ENCODE measurements at places on chromosomes 3 and 15.

GRCh38 chr15:99895189-99895955, 162.1 kb upstream of the LYSMD4 start:
- DNase-seq, result no peak

DNA sequence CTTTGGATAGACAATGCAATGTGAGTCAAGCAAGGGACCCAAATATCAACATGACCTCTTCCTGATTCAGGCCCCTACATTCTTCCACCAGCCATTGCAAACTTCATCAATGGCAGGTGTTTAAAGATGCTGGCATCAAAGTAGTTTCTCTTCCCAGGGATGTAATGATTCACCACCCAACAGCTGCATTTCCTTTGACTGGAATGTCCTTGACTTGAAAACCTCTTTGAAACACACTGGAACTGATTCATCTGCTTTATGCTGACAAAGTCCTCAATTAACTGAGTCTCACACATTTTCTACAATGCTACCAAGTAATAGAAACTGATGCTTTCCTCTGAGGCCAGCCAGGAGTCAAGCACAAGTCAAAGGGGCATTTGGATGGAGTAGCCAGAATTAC, 385.5 kb downstream of the GBE1 start:
- no peak for DNase-seq

DNA sequence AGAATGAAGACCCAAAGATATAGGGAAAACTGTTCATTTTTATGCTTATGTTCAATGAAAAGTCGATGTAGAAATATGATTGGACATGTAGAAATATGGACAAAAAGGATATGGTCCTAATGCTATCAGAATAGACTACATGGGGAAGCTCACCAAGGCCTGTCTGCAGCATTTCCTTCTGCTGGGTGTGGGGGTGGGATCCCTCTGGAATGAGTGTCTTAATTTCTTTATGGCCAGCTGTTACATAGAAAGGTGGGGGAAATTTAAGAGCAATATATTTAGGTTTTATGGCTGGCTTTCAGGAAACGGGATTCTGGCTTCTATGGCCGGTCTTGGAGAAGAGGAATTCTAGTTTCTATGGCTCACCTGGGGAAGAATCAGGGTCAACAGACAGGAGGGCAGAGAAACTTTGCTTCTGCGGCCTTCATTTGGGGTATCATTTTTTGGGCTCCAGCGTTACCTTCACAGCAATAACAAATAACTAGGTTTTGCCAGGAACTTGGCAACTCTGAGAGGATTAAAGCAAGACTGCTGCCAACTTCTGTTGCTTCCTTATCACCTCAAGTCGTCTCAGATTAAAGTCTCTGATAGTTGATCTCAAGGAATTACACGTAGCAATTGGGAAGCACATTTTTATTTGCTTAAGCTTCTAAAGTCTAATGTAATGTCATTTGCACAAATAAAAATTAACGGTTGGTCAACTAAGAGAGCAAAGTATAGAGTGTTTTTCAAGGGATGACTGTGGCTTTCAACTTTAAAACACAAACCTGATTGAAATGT, 57.0 kb upstream of the GATM start:
- no peak for DNase-seq

- DNase-seq, result no peak
These were observed 189.7 kb downstream of the SHQ1 start for GRCh38 chr3:72658466-72659100.

DNA sequence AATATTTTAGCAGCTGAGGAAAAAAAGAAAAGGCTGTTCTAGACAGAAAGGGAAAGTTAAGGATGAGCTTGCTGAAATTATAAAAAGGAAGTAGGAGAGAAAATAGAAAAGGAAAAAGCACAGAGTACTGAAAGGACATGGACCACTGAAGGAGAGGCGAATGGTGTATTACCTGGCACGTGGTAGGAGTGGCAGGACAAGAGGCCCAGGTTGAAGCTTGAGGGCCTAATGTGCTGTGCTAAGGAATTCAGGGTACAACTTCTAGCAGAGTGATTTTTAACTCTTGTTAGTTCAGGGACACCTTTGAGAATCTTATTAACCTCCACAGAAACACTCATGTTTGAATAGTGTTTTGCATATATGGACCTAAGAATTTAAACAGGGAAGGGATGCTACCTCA, 60.0 kb upstream of the CRTC3 start:
- no peak for DNase-seq

GRCh38 chr3:194705227-194705626, 19.5 kb downstream of the FAM43A start:
- DNase-seq, result no peak

DNA sequence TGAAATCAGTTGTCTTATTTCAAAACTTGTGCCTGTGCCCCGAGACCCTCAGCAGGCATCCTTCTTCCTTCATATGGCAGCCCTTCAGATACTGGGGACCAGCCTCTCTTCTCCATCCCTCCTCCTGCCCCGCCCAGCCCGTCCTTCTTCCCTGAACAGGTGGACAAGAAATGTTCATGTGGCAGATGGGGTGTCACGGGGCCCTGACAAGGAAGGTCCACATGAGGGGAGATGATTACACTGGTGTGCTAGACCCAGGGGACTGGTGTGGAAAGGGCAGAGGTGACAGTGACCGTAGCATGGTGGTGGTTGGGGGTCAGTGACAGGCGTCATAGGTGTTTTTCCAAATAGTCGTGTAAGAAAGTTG, 150.9 kb downstream of the CHDH start:
- DNase-seq, result no peak

- DNase-seq, result no peak
These were observed 5.9 kb downstream of the CLK3 start for GRCh38 chr15:74621546-74621920.

GRCh38 chr3:53643757-53644156, 149.3 kb downstream of the CACNA1D start:
- DNase-seq, result no peak

- DNase-seq, result no peak
These were observed 20.1 kb upstream of the AMOTL2 start for GRCh38 chr3:134394380-134394779.

- DNase-seq, result no peak
These were observed 65.8 kb downstream of the PIK3CB start for GRCh38 chr3:138768946-138769345.

DNA sequence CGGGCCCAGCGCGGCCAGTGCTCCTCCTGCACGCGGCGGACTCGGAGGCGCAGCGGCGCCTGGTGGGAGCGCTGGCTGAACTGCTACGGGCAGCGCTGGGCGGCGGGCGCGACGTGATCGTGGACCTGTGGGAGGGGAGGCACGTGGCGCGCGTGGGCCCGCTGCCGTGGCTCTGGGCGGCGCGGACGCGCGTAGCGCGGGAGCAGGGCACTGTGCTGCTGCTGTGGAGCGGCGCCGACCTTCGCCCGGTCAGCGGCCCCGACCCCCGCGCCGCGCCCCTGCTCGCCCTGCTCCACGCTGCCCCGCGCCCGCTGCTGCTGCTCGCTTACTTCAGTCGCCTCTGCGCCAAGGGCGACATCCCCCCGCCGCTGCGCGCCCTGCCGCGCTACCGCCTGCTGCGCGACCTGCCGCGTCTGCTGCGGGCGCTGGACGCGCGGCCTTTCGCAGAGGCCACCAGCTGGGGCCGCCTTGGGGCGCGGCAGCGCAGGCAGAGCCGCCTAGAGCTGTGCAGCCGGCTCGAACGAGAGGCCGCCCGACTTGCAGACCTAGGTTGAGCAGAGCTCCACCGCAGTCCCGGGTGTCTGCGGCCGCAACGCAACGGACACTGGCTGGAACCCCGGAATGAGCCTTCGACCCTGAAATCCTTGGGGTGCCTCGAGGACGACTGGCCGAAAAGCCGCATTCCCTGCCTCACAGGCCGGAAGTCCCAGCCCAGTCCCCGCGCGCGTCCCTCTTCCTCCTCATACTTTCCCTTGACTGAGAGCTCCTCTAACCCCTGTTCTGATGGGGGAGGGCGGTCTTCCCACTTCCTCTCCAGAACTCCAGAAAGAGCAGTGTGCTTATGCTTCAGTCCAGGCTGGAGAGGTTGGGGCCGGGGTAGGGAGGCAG, 1.4 kb upstream of the IL17RC start:
- DNase-seq, result peak; percentile 58

GRCh38 chr15:74046275-74046674, 36.1 kb downstream of the GOLGA6A start:
- DNase-seq, result no peak

- no peak for DNase-seq
These were observed 33.3 kb downstream of the DET1 start for GRCh38 chr15:88513195-88513594.

DNA sequence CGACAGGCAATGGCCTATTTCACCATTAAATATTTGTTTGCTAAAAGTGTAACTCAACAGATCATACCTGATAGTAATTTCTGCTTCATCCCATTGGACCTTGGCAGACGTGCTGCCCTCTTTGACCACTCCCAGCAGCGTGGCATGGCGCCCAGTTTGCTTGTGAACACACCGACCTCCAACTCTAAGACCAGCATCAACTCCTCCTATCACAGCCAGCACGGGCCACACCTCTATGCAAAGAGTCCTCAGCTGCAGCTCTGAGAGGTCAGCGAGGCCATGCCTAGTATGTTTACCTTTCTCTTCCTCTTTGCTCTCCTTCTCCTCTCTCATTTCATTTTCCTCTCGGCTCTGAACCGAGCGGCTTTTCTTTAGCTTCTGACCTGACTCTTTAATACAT, 80.6 kb downstream of the FBXL22 start:
- DNase-seq, result no peak

DNA sequence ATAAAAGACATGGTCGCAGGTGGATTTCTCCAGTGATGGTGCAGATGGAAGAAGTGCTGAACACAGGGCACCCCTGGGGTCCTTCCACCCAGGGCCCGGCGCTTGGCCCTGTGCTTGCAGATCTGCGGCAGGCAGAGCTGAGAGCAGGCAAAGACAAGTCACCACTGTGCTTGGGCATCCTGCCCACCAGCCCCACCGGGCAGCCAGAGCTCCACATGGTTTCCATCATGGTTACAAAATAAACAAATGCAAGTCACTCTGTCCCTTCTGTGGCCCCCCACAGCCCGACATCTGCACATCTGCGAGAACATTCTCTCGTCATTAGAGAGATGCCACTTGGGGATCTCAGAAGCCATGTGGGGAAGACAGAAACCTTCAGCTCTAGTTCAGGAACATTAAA, 37.6 kb upstream of the SFMBT1 start:
- DNase-seq, result no peak

- DNase-seq, result no peak
These were observed 37.5 kb downstream of the EMC4 start for GRCh38 chr15:34262362-34262761.

- no peak for DNase-seq
These were observed 553.4 kb downstream of the OCA2 start for GRCh38 chr15:27545494-27546255.

Measured in stimulated activated naive CD8-positive, alpha-beta T cell treated with anti-CD3 and anti-CD28 coated beads, Interleukin-15, Interleukin-2, amounts not matched to agents 100 U/mL and 50 U/mL, for 24 hours (primary cell).